GM04503 (cell line): ENCODE measurements at places on chromosomes 7 and 10.
A peak's percentile ranks its signal among the peaks of the same experiment; 100 is the strongest.

GRCh38 chr10:102998399-102998907 is 80.4 kb downstream of the CNNM2 start:
- no peak for DNase-seq

DNA sequence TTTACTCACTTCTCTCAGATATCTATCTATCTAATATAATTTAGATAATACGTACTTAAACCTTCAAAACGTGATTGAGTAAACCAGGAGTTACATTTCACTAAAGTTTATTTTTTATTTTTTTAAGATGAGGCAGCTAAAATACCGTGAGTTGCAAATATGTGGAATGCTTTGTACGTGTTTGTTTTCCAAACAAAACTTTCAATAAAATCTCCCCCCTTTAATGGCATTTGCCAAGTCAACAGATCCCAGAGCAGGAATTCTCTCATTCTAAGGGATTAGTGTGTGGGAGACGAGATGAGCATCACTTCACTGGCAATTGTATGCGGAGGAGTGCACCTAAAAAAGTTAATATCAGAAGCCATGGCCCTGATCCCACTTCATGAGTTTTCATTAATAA is 53.7 kb upstream of the MAGI2 start:
- DNase-seq: no peak

GRCh38 chr10:119301397-119301796 is 94.0 kb downstream of the GRK5 start:
- DNase-seq: no peak

DNA sequence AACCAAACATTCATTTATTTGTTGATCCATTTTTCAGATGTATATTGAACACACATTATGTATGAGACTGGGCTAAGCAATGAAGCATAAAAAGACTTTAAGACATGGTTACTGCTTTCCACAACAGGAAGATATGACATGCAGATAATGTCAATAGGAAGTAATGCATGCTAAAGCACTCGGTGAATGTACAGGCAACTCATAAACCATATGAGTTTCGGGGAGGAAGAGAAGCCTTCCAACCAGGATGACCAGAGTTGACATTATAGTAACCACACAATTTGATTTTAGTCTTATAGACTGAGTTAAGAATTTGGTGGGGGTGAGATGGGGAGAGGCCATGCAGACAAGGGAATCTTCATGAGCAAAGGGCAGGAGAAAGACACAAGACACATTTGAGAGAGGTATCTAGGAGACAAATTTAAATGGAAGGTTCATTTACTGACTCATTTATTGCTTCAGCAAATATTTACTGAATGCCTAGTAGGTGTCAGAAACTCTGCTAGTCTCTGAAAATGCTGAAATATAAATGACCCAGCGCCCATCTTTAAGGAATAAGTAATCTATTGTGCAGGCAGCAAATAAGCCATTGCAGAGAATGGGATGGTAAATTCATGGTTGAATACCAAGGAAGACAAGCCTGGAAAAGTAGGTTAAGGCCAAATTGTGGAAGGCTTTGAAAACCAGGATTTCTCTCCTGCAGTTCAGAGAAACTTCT is 19.0 kb upstream of the SLK start:
- DNase-seq: no peak

- DNase-seq: no peak
Measured at GRCh38 chr7:2613931-2614600, 17.7 kb upstream of the TTYH3 start.

- DNase-seq: no peak
Measured at GRCh38 chr10:72186982-72187330, 28.9 kb upstream of the ANAPC16 start.

- DNase-seq: no peak
Measured at GRCh38 chr10:71550628-71551027, 153.9 kb downstream of the CDH23 start.

DNA sequence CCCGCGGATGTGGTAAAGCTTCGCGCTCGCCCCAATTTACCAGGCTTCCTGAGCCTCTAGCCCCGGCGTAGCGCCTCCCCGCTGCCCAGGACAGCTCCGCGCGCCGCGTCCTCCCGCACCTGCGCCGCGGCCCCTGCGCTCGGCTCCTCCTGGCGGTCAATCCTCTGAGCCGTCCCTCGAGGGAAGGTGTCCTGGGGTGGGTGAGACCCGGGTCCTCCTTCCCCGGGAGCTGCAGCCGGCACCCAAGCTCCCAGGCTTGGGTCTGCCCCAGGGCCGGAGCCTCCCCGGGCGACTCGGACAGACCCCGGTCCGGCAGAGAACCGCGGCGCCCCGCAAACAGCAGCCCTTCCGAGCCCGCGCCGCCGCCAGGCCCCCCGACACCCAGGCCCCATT is 512 bp downstream of the OSBPL3 start:
- DNase-seq: no peak

DNA sequence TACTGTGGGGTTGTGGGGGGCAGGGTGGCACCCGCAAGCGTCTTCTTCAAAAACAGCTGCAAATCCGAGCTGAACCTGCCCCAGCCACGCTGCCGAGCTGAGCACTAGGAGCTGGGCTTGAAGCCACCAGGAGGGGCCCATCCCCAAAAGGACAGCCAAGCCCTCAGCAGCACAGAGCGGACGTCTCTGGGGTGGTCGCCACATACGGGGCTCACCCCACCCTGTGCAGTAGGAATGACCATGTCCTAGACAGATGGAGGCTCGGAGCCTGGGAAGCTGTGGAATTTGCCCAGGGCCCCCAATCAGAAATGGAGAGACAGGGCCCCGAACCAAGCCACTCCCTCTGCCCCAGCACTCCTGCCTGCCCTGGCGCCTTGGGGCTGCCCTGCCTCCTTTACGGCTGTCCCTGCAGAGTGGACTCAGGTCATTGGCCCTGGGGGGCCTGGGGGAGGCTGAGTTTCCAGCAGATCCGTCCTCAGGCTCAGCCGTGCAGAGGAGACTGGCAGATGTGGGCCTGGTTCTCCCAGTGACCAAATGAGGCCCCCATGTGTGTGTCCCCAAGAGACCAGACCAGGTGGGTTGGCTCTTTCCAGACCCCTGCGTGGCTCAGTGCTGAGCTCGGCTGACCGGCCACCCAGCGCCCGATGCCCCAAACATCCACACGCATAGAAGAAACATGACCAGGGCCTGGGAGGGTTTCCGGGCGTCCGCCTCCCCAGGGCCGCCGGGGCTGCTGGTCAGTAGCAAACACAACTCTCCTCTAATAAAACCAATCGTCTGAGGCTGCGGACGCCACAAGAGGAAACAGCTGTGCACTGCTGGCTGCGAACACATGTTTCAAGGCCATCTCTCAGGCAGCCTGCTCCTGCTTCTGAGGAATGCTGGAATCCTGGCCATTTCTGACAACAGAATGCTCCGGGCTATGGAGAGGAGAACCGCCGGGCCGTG is 54.9 kb downstream of the PDGFA start:
- DNase-seq: peak; percentile 34

DNA sequence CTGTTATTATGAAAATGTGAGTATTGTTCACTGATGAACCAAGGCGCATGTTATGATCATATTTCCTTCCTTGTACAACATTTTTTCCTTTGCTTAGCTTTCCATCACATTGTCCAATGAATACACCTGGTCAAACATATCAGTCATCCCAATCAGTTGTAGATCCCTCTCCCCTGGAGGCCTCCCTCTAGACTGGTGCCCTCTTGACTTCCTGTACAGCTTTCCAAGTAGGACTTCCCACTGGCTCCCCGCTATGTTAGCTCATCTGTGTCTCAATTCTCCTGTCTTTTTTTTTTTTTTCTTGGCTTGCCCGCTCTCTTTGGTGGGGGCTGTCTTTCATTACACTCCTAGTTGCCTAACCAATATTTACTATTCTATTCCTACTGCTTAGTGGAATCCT is 214.2 kb upstream of the NPY start:
- DNase-seq: no peak

DNA sequence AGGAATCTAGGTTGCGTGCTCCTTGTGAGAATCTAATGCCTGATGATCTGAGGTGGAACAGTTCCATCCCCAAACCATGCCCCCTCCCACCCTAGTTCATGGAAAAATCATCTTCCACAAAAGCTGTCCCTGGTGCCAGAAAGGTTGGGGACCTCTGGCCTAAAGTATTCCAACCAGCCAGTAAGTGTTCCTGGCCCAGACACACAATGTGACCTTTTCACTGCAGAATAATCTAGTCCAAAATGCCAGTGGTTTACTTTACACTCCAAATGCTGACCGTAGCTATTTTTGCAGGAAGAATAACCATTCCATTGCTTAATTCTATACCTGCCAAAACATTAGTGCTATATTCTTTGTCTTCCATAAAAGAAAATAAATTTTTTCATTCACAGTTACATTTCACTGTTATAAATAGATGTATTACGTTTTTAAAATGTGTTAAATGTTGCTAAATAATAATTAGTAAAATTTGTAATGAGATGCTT is 10.4 kb downstream of the CNNM1 start:
- DNase-seq: no peak

- no peak for DNase-seq
Measured at GRCh38 chr10:102065561-102066398, 631 bp downstream of the HPS6 start.

GRCh38 chr10:26959841-26960240 is 99.1 kb upstream of the ABI1 start:
- no peak for DNase-seq

- no peak for DNase-seq
Measured at GRCh38 chr7:8742837-8743236, 309.4 kb downstream of the NXPH1 start.

DNA sequence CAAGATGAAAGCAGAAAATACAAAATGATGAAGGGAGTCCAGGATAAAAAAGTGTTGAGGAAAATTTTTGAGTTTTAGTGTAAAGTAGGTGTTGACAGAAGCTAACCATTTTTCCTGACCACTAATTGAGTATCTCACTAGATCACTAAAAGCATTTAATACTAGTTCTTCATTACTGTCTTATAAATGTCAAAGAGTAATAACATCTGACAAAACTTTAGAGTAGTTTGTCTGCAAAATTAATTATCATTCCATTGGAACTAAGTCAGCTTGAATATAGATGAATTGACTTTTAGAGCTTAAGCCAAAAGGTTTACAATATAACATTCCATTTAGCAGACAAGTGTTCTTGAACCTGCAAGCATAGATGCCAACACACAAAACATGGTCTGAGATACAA is 232.9 kb downstream of the FOXP2 start:
- DNase-seq: no peak

DNA sequence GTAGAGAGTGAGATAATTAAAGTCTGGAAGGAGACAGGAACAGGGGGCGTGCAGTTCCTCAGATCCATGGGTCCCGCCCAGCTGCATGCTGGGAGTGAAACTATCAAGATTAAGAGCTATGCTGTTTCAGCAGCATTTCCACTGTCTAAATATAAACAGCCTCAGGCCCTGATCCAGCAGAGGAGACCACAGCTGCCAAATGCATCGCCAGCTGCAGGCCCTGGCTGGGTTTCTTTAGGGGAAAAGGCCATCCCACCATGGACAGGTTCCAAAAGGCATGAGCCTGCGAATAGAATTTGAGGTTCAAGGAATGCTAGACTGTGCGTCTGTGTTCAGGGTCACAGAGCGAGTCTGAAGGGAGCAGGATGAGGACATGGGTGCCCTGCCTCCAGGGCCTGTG is 411.4 kb downstream of the PAXIP1 start:
- no peak for DNase-seq

- no peak for DNase-seq
Measured at GRCh38 chr7:118324790-118325449, 100.4 kb downstream of the ANKRD7 start.

DNA sequence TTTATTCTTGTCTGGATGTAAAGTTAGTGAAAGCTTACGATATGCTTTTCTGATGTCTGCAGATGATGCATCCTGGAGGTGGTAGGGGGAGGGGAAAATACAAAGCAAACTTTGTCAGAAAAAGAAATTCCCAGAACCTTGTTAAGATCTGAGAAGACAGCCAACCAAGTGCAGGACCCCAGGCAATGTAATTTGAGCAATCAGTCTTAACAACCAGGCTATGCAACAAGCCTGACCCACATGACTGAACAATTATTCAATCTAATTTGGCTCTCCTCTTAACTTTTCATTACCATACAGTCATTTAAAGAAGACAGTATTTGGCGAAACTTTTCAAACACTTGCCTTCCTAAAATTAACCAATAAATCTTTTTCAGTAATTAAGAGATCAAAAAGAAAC is 74.5 kb downstream of the DNAJC1 start:
- DNase-seq: no peak

- no peak for DNase-seq
Measured at GRCh38 chr7:70372768-70373515, 759.0 kb upstream of the GALNT17 start.

DNA sequence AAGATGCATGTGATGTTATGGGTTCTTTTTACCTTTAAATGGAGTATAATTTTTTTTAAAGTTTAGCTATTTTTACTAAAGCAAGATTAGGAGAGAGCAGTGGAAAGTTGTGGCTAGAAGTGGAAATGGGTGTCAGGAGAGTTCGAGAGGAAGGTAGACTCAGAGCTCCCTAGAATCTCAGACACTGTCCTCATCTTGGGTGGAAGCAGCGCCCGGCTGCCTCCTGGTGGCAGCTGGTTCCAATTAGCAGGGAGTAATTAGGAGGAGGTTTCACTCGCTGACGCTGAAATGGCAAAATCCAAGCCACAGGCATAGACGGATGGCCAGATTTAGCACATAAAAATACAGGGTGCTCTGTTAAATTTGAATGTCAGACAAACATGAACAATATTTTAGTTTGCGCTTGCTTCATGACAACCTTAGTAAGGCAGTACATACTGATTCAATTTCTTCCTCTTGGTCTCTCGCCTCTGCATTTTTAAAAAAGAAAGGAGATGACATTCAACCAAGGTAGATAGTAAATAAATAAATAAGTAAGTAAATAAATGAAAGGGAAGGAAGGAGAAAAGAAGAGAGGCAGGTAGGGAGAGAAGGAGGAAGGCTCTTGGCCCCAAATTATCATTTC is 58.5 kb downstream of the LGI1 start:
- peak; percentile 30 for DNase-seq

- no peak for DNase-seq
Measured at GRCh38 chr10:121919666-121920065, 8.2 kb downstream of the ATE1 start.

DNA sequence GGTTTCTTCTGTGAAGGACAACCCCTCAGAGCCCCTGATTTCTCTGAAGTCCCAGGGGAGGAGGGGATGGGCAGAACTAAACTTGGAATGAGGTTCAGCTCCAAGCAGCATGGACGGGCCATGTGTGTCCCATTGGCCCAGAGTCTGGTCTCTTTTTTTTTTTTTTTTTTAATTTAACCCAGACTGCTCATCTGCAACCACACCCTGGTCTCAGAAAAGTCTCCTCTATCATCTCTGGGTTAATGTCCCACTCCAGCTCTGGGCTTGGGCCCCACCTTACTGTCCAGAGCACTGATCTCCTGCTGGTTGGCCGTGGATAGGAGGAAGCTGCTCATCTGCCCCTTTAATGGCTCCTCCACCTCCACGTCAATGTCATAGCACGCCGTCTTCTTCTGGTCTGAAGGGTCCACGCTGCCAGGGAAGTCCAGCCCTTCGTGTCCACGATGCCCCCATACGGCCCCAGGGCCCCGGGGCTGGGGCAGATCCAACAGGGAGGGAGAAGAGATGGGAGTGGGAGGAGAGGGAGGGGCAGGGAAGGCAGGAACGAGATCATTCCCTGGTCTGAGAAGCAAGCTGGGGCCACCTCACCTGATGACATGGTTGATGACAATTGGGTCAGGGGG is 7.7 kb downstream of the CHPF2 start:
- DNase-seq: no peak
